SK-N-SH (cell line): ENCODE measurements at places on chromosomes 5 and 9. TPM values are rescaled to one million over a fixed set of nuclear protein-coding genes. Genes with fewer than 3 reads are reported as not detected.

- DNase-seq, result no peak
Measured at GRCh38 chr5:122463221-122463620, 151.2 kb downstream of the SNCAIP start.

- no peak for DNase-seq
Measured at GRCh38 chr9:94554078-94554438, 825 bp upstream of the PCAT7 start.

Gene PCDHB7
- polyA plus RNA-seq, result 1.5 and 1.7 TPM in 2 replicates

Gene ANKRD34B
- polyA plus RNA-seq, result not detected in 2 replicates

Gene OR1L6
- polyA plus RNA-seq, result not detected in 2 replicates
